ENCODE measurements at places on chromosomes 6 and 20. TPM values are rescaled to one million over a fixed set of nuclear protein-coding genes. Genes with fewer than 3 reads are reported as not detected.
A peak's percentile ranks its signal among the peaks of the same experiment; 100 is the strongest.

DNA sequence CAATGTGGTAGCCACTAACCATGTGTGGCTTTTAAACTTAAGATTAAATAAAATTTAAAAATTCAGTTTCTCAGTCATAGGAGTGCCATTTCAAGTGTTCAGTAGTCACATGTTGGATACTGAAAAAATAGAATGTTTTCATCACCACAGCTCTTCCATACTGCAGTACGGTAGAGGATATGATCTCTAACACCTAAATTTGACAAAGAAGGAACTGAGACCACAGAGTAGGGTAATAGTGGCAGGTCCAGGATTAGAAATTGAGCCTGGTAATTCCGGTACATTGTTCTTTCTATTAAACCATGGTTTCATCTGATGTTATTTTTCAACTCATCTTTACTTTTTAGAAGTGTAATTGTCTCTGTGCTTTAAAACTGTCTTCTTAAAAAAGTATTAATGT is 104.0 kb downstream of the CD2AP start:
- no peak for DNase-seq

GRCh38 chr6:100226811-100227210 is 232.8 kb upstream of the MCHR2 start:
- no peak for DNase-seq

DNA sequence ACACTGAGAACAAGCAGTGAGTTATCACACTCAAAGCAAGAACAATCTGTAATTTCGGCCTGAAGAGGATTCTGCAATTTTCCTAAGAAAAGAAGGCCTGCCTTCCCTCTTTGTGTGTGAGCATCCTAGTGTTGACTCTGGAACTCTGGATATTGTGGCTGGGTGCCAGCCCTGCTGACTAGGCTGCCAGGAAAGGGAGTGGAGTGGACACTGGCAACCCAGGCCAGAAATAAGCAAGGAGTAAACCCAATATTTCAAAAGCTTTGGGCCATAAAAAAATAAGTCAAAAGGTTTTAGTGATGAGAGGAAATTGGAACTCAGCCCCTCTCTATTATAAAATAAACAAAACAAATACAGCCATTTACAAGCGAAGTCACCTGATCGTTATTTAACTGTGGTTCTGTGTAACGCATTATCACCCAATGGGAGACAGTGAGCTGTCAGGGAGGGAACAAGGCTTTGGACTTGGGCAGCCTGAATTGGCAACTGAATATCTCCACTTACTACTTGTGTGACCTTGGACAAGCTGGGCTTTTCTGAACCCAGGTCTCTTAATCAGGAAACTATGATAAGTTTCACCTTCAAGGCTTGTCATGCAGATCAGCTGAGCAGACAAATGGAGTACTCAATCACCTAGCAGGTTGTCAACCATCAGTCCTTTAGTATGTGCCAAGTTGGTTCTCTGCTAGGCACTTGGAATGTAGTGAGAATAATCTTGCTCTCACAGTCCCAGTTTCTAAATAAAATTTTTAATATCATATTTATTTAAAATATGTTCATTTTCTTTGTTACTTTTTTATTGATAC is 196.2 kb downstream of the PAX1 start:
- peak; percentile 83 for DNase-seq

- no peak for DNase-seq
Measured at GRCh38 chr6:24229696-24230405, 103.8 kb downstream of the NRSN1 start.

DNA sequence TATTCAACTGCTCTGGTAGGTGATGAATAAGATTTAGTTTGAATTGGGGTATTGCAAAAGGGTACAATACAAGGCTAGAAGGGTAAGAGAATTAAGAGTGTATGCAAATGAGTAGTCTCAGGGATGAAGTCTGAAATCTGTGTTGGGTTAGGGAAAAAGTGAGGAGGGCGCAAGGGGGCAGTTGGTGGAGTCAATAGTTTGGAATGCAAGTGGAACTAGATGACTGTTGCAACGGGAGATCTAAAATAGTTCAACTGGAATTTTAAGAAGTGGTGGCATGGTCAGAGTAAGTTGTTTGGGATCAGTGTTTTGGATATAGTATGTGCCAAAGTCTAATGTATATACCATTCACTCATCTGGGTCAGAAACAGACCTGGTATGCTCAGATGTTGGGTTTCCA is 329.6 kb downstream of the GJA1 start:
- DNase-seq = no peak

GPR63 gene
- 0.24 TPM for total RNA-seq

PRDM13 gene
- total RNA-seq = not detected

ELMO2 gene
- total RNA-seq = 29.5 TPM

DNA sequence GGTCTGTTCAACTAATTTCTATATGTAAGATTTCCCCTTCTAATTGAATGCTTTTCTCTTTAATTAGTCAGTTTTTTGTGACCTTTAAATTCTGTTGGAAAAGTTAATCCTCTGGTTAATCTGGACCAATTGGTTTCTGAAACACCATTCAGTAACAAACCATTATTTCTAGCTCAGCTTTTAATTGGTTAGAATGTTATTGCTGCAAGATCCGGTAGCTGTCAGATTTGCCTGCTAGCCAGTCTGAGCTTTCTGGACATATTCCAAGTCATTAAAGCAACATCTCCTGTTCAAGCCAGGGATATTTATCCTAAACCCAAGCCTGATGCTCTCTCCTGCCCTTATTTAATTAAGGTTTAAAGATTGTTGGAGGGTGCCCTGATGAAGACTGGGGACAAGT is 55.1 kb upstream of the FBXL4 start:
- DNase-seq = no peak

DNA sequence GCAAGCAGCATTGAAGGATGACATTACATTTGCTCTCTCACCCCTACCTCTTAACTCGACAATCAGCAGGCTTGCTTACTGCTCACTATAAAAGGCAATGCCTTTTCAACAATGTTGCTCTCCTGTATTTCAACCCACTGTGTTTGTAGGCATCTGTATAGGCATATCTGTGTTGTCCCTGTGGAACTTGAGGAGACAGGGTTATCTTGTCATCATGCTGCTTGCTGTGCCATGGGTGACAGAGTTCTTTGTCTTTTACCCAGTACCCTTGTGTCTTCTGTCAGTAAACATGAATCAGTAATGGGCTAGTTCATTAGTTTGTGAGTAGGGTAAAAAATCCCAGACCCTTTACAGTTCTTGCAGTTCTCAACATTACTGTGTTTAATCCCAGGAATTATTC is 25.2 kb downstream of the PHF3 start:
- no peak for DNase-seq

C20orf96 gene
- total RNA-seq = 5.5 TPM

CYP21A2 gene
- 10.3 TPM for total RNA-seq

- DNase-seq = no peak
Measured at GRCh38 chr20:49167811-49168507, 20.2 kb downstream of the STAU1 start.

- DNase-seq = peak; percentile 14
Measured at GRCh38 chr6:120826253-120826652, 508.0 kb downstream of the TBC1D32 start.

DNA sequence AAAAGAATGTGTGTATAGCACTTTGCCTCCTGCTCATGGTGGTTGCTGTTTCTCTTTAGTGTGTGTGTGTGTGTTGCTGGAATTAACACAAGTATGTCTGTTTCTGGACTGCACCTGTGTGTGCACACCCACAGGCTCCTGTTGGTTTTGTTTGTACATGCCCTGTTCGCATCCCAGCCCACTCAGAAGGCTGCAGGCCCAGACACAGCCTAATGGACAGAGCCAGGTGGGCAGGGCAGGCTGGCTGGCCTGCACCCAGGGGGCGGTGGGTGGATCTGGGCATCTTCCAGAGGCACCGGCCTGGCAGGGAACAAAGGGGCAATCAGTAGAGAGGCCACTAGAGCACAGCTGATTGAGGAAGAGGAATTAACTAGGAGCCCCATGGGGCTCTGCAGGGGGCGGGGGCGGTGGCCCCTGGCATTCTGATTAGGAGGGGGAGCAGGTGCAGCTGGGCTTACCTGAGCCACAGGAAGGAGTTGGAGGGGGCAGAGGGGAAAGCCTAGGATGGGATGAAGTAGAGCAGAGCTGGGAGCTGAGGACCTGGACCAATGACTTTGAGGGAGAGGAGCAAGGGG is 21.9 kb downstream of the CD40 start:
- DNase-seq = no peak

- DNase-seq = no peak
Measured at GRCh38 chr6:47109281-47109680, 67.1 kb upstream of the ADGRF1 start.

DNA sequence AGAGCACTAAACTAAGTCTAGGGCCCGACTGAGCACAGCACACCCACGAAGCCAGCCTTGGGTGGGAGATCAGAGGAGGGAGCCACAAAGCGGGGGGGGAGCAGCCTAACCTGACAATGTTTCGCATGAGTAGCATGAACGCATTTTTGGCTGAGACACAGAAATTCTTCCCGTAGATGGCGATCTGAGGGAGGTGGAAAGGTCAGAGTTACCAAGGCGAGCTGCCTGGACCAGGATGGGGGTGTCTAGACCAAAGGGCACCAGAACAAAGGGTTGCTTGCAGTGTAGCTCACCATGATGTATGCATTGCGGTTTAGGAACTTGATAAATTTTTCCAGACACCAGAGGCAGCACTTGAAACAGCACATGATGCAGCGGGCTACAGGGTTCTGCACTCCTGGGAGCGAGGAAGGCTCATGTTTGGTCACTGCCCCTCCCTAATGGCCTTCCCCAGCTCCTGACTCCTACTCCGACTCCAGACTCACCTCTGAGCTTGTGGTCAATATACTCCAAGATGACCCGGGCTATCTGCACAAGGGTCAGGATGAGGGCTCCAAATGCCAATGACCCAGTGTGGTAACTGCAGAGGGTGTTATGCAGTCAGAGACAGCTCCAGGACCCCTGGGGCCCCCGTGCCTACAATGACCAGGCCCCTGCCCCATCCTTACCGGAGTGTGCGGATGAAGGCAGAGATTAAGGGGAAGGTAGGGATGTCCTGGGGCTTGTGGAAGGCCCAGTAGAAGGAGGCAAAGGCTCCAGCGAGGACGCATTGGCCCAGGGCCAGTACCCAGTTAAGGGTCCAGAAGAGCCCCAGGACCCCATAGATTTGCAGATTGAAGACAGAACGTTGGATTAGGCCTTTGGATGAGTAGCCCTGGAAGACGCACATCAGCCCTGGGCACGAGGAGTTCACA is 2.8 kb upstream of the NEU1 start:
- DNase-seq = no peak

- no peak for DNase-seq
Measured at GRCh38 chr6:139355172-139355571, 19.3 kb downstream of the CITED2 start.

SLC2A10 gene
- total RNA-seq = 7.7 TPM

TNXB gene
- total RNA-seq = 158 TPM

IMPG1 gene
- total RNA-seq = not detected

DNA sequence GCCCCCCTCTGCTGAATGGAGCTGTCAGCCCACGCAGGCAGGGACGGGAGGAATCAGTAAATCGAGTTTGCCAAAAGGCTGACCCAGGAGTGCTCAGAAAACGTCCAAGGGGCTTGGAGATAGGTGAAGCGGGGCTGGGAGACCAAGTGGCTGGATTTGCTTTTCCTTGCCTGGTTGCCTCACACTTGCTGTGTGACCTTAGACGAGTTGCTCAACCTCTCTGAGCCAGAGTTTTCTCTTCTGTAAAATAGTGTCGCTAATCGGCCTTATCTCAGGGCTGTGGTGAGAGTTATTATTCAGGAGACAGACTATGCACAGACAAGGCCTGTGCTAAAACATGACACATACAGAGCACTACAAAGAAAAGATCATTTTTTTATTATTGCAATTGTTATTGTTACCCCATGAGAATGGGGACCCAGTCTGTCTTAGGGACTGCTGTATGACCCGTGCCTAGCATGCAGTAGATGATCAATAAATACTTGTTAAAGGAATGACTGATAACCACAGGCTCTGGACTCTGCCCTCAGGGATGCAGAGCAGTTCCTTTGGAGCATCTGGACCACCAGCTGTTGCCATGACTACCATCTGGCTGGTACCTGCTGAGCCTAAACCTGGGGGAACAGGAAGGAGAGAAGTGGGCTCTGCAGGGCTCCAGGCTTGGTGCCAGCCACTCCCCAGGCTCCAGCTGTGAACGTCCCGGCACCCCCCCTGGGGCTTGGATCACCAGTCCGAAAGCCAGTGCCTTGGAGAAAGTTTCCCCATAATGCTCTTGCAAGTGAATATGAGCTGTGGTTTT is 901 bp downstream of the KCNK15 start:
- DNase-seq = no peak

DNA sequence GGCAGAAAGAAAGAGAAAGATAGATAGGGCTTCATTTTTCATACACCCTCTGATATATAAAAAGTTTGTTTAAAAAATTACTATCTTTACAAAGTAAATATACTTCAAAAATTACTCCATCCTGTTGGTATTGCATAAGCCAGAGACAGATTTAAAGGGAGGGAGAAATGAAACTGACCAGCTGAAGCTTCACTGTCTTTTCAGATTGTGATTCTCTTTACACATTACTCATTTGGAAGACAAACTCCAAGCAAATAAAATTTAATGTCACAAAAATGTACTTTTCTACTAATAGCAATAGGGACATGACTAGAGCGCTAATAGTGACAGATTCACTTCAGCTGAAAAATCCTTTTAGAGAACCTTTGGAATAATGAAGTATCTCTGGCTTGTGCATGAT is 38.6 kb upstream of the MARCKS start:
- no peak for DNase-seq

DNA sequence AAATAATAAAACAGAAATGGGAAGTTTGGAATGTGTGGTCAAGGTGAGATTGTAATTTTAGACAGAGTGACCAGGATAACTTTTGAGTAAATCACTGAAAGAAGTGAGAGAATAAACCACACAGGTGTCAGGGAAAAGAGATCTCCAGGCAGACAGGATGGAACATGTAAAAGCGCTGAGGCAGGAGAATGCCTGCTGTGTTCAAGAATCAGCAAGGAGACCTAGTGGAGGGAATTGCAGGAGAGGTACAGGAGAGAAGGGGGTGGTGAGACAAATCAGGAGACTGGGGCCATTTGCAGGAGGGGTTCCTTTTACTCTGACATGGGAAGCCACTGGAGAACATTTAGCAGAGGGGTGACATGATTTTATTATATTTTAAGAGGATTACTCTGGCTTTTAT is 456.7 kb downstream of the NKAIN2 start:
- DNase-seq = no peak

DNA sequence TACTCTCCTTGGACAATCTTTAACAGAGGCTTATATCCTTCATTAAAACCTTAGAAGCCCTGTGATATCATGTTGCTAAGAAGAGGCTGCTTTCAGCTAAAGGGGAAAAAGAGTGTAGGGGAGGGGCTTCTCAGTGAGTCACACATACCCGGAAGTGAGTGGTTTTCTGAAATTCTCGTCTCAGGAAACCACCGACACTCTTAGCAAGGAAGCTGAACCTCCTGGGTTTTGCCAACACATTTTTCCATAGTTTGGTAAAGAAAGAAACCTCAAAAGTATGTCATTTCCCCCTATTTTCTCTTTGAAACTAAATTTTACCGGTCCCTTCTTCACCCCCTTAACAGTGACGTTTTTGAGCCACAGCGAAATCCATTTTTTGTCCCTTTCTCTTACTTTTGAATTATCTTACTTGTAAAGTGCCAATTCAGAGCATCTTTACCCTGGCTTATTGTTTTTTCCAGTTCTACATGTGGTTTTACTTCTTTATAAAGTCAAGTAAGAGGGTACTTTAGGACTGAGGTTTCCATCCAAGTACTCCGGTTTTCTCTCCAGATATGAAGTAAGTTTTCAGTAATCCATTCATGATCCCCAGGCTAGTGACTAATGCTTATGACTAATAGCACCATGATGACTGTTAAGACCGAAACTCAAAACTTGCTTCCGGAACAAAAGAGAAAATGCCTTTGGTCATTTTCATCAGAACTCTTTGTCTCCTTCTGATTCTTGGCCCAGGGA is 219.3 kb downstream of the ARHGAP18 start:
- no peak for DNase-seq

Data from left cardiac atrium (tissue), 4 donors.